Stimulated activated CD8-positive, alpha-beta memory T cell treated with anti-CD3 and anti-CD28 coated beads, Interleukin-15, amount 100 ng/mL, for 24 hours (primary cell): ENCODE measurements at places on chromosomes 4 and X.

- DNase-seq: no peak
Measured at GRCh38 chr4:78770091-78770642, 6.0 kb upstream of the BMP2K start.

GRCh38 chr4:123506011-123506695 is 109.6 kb downstream of the SPRY1 start:
- DNase-seq: no peak

- no peak for DNase-seq
Measured at GRCh38 chr4:40289366-40290188, 45.6 kb upstream of the CHRNA9 start.

GRCh38 chrX:826448-826847 is 195.9 kb downstream of the SHOX start:
- DNase-seq: no peak

DNA sequence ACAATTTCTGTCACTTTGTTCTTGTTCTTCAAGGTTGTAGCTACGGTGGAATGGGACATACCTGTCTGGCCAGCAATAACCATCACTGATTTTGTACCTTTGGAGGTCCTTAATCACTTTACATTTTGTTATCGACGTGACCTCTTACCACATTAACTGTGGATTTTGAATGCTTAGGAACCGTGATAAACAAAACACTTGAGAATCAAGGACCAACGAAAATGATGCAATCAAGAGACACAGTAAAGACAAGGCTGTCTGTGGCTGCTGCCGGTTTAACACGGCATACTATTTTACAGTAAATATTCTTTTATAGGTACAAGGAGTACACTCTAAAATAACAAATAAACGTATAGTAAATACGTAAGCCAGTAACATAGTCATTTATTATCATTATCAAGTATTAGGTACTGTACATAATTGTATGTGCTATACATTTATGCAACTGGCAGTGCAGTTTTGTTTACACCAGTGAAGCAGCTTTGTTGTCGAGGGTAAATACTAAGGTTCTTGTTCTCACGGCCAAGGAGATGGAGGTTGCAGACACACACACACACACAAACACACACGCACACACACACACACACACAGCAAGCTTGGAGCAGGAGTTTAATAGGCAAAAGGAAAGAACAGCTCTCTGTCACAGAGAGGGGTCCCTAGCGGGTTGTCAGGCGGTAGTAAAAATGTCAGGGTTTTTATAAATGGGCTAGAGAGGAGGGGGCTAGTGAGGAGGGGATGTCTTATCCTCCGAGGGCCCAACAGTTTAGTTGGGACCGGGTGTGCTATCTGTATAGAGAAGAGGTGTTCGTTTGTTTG is 194.7 kb upstream of the CXorf51B start:
- no peak for DNase-seq

DNA sequence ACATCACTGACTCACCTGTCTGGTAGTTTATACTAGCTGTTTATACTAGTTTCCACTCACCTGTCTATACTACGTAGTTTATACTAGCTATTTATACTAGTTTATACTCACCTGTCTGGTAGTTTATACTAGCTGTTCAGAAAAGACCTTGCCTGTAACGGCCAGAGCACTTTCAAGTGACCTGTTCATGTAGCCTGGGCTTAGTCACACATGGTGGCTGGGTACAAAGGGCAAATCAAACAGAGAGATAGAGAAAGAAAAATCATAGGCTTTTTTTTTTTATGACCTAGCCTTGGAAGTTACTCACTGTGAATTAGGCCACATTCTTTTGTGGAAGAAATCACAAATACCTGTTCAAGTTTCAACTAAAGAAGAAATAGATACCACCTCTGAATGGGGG is 30.7 kb upstream of the SPANXN4 start:
- no peak for DNase-seq

- DNase-seq: no peak
Measured at GRCh38 chr4:105015750-105016149, 130.9 kb upstream of the TET2 start.

DNA sequence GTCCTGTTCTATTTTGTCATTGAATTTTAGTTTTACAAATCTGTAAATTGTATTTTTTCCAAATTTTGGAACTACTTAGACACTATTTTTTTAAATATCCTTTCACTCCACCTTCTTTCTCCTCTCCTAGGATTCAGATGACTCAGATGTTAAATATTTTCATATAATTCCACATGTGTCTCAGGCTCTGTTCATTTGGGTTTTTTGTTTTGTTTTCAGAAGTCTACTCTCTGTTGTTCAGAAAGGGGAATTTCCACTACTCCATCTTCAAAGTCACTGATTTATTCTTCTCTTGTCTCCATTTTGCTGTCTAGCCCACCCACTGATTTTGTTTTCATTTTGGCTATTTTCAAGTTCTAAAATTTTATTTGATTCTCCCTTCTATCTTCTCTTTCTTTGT is 264.0 kb upstream of the SLIT2 start:
- no peak for DNase-seq

- no peak for DNase-seq
Measured at GRCh38 chr4:39466747-39467146, 7.9 kb downstream of the LIAS start.

- no peak for DNase-seq
Measured at GRCh38 chrX:147847999-147848398, 63.7 kb upstream of the FMR1 start.

- no peak for DNase-seq
Measured at GRCh38 chr4:68476191-68476590, 28.9 kb downstream of the TMPRSS11E start.

DNA sequence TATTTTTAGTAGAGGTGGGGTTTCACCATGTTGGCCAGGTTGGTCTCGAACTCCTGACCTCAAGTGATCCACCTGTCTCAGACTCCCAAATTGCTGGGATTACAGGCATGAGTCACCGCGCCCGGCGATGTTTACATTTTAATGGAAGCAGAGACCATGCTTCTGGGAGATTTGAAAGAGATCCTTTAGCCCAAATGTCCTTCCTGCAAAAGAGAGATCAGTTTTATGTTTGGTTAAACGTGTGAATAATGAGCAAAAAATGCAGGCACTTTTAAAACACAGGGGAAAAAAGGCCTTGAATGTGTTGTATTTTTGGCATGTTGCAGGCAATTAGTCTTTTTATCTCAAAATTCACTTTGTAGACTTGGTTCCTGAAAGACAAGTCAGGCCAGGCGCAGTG is 95.8 kb upstream of the ELOVL6 start:
- DNase-seq: no peak

DNA sequence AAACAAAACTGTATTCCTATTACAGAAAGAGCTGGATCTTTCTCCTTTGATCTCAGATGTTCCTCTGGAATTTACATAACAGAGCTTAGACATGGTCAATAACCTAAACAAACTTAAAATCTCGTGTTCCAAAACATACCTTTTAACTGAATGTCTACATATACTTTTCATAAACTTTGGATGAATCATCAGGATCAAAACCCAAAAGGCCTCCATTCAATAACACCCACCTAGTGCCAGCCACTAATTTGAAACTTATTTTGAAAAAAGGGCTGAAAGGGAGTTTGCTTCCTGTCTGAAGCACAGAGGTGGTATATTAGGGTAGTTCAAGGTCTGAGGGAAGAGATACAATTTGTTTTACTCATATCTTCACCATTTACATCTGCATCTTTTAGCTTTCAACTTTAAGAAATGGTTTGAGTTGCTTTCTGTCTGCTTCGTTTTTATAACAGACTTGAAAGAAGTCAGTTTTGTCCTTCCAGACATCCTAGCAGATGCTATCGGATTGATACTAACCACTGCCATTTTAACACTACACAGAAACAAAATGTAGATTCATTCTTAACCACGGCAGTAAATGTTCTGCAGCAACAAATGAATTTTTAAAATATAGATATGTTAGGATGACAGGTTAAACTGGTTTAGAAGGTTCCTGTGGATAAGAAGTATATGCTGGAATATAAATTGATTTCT is 242.8 kb upstream of the DKK2 start:
- no peak for DNase-seq

GRCh38 chr4:105092768-105093167 is 53.9 kb upstream of the TET2 start:
- DNase-seq: no peak

GRCh38 chrX:123881330-123881729 is 21.5 kb downstream of the XIAP start:
- DNase-seq: no peak

- DNase-seq: no peak
Measured at GRCh38 chrX:112254896-112255295, 172.3 kb upstream of the TRPC5 start.

GRCh38 chr4:80043541-80043940 is 29.5 kb downstream of the ANTXR2 start:
- no peak for DNase-seq

DNA sequence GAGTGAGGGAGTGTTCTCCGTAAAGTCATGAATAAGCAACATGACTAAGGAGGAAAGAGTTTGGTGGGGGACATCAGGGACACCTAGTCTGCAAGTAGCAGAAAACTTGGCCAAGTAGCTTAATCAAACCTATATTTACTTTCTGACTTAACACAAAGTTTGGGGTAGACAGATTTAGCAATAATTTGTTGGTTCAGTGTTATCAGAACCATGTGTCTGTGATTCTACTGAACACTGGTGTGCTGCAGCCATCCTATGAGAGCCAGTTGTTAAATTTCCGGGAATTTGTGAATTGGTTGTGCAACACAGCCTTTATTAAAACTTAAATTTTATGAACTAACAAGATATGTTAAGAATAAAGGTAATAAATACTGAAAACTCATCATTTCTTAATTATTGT is 469.3 kb downstream of the C4orf33 start:
- no peak for DNase-seq

GRCh38 chrX:115147220-115147619 is 42.0 kb upstream of the RBMXL3 start:
- no peak for DNase-seq

DNA sequence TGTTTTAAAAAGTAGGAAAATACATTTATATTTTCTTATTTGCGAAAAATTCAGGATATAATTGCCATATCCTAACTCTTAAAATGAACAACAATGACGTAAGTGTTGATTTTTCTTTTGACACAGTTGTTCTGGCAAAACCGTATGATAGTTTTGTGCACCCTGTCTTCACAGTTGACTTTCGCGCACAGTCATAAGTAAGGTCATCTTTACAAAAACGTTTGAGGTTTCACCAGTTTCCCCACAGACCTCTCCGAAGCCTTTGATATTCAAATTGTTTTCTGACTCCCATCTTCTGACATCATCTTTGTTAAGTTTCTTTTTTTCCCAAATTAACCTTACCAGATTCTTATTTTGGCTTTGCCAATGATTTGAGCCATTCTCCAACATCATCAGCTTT is 48.1 kb upstream of the ATXN3L start:
- no peak for DNase-seq

DNA sequence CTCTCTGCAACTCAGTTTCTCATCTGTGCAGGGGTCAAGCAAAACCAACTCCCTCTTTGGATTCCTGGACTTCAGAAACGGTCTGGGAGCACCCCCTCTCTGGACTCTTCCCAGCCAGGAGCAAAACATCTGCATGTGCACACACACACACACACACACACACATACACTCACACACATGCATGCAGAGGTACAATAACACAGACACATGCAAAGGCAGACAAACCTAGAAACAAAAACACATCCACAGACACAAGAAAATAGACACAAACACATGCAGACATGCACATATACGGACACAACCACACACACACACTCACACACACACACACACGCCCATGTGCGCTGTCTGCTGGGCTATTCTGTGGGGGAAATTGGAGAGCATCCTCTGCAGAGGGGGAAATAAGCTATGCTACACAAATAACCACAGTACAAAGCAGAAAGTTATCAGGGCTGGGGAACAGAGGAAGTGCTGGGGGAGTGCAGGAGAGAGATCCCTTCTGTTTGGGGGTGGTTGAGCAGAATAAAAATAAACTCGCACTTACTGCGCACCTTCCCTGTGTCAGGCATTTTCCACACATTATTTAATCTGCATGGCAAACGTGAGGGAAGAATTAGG is 19.9 kb downstream of the IQSEC2 start:
- DNase-seq: no peak

- DNase-seq: no peak
Measured at GRCh38 chr4:172553216-172553615, 615.4 kb upstream of the GALNT7 start.

DNA sequence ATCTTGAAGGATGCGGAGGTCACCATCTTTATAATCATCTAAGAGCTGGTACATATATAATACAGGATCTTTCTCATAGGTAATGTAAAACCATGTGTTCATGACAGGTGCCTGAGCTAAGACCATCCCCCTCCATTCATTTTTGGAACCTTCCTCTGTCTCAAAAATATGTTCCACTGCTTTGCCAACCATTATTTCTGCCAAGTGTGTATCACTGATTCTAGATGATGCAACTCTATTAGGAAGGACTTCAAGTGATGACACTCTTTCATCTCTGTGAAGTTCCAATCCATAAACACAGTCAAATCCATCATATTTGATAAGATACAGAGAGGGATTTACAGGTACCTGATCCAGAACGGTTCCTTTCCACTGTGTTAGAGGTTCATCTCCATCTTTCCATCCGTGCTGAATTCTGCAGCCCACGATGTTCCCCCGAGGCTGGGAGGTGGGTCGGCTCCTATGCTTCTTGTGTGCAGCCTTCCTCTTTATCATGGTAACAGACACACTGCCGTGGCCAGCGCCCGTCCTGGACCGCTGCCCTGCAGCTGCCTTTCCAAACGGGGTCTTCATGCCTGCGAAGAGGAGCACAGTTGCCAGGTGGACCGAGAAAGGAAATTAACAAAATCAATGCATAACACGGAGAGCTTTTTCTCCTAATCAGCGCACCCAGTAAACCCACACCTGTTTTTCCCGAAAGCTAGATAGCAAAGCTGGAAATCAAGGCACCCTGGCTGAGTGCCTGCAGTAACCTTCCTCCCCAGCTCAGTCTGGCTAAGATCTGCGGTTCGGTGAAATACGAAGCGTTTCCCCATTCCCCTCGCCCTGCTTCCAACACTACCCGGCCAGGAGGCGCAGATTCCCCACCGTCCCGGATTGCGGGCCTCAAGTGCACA is 718 bp downstream of the SPIN3 start:
- DNase-seq: no peak

DNA sequence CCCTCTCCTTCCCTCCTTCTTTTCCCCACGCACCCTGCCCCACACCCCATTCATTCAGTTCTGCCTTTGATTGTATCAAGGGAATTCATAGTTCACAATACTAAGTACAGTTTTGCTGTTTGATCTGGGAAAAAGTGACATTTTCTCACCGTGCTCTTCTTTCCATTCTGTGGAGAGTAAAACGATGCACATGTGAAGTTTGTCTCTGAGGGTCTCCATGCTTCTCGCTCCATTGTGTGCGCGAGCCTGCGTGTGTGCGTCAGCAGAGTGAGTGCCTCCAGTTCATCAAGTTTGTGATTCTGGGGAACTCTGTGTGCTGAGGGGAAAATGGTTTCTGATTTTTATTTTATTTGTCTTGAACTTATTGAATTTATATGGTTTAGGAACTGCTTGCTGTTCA is 1.9 kb downstream of the STK26 start:
- DNase-seq: no peak

- no peak for DNase-seq
Measured at GRCh38 chr4:21134994-21135393, 434.7 kb downstream of the PACRGL start.

- DNase-seq: no peak
Measured at GRCh38 chr4:47531241-47531953, 46.3 kb downstream of the ATP10D start.

GRCh38 chr4:749698-750666 is 44.4 kb downstream of the PCGF3 start:
- DNase-seq: no peak

- DNase-seq: no peak
Measured at GRCh38 chr4:34572026-34572425, 1672.3 kb downstream of the ARAP2 start.

GRCh38 chrX:134528960-134529359 is 69.0 kb downstream of the HPRT1 start:
- DNase-seq: no peak
